ENCODE measurements at places on chromosomes 2 and 18. TPM values are rescaled to one million over a fixed set of nuclear protein-coding genes. Genes with fewer than 3 reads are reported as not detected.

- no peak for DNase-seq
Measured at GRCh38 chr2:224261326-224261725, 140.6 kb downstream of the FAM124B start.

DNA sequence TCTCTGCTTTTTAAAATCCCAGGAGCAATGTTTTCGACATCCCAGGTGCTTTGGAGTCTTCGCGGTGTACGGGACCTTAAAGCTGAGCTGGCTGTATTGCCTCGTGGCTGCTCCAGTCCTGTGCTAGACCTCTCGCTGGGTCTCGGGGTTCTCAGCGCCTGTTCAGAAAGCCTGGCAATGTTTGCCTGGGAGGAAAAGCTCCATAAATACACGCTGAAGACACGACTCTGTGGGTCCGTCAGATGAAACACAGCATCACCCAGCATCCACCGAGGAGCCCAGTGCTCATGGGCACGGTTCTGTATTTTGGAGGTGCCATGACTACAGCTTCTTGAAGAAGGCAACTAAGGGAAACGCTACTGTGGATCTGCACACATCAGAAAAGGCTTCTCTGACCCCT lies 21.6 kb downstream of the MBP start:
- DNase-seq: no peak

DNA sequence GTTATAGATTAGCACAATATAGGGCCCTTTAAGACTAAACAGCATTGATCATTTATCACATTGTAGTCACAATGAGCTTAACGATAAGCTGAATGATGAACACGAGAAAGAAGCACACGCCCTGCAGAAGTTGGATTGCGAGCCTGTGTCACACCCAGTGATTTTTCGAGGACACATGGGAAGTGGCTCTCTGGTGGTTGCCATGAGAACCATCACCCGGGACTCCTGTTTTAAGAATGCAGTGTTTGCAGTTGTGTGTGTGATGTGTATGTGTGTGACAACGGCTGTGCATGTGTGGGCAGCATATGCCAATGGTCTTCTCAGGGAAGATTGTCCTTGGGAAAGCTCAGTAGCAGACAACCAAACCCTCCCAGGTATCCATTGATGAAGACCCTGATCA lies 69.2 kb downstream of the PDCL3 start:
- no peak for DNase-seq

DNA sequence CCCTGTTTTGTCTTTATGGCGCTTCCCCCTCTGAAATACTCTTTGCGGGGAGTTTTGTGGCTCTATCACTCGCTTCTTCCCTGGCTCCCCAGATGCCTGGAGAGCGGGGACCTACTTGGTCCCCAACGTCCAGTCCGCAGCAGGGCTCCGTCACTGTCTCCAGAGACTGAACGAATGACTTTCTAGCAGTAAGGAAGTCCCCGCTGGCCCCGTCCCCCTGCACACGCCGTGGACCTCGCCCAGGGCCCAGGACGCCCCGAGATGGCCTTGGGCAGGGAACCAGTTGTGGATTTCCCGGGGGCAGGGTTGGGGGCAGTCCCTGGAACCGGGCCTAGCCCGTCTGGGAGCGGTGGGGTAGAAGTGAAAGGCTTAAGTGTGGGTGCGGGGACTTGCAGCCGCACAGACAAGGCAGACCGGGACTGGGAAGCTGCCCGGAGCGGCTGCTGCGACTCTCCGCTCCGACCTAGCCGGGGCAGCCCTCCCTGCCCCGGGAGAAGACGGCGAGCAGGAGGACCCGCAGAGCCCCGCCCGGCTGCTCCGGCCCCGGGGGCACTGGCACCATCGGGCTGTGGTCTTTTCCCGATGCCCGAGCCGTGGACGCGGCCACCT lies 821 bp upstream of the EPHA4 start:
- peak; percentile 79 for DNase-seq

- DNase-seq: no peak
Measured at GRCh38 chr2:75549401-75550253, 11.1 kb downstream of the EVA1A start.

DNA sequence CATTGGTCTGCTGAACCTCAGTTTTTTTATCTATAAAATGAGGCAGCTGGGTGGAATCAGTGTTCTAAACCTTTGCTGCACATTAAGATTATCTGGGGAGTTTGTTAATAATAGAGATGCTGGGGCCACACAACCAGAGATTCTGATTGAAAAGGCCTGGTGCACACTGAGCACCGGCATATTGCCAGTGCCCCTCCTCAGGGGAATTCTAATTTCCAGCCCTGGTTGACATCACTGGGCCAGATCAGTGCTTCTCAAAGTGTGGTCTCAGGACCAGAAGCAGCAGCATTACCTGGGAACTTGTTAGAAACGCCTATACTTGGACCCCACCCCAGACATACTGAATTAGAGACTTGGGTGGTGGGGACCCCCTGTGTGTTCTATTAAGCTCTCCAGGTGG lies 112.5 kb downstream of the SETBP1 start:
- DNase-seq: no peak

GRCh38 chr2:85111819-85112281 lies 21.3 kb upstream of the TCF7L1 start:
- no peak for DNase-seq

DNA sequence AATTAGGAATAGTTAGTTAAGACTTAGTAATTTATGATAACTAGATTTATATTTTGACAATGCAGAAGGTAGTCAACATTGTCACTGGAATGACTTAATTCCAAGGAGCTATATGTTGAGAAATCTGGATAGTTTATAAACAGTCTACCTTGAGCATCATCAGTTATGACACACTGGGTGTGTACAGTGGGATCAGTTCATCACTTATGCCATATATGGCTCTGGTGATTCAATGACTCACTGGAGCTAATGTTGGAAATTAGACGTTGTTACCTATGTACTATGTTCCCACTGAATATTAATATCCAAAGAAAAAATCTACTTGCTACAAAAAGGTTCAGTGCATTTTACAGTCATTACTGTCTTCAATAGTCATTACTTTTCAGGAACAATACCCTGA lies 34.0 kb upstream of the ITPRID2 start:
- DNase-seq: no peak

GRCh38 chr2:151357359-151357758 lies at the start of gene TNFAIP6:
Gene TNFAIP6, plus strand, starts transcription at chr2:151357592. Its CDS starts 75 bp downstream, at chr2:151357667.
- no peak for DNase-seq

GRCh38 chr2:217297096-217297495 lies 437.2 kb upstream of the TNP1 start:
- no peak for DNase-seq

- peak; percentile 40 for DNase-seq
Measured at GRCh38 chr2:10048501-10049171, 5.3 kb downstream of the KLF11 start.

- DNase-seq: peak; percentile 25
Measured at GRCh38 chr18:53698907-53699306, 525.6 kb downstream of the MBD2 start.

DNA sequence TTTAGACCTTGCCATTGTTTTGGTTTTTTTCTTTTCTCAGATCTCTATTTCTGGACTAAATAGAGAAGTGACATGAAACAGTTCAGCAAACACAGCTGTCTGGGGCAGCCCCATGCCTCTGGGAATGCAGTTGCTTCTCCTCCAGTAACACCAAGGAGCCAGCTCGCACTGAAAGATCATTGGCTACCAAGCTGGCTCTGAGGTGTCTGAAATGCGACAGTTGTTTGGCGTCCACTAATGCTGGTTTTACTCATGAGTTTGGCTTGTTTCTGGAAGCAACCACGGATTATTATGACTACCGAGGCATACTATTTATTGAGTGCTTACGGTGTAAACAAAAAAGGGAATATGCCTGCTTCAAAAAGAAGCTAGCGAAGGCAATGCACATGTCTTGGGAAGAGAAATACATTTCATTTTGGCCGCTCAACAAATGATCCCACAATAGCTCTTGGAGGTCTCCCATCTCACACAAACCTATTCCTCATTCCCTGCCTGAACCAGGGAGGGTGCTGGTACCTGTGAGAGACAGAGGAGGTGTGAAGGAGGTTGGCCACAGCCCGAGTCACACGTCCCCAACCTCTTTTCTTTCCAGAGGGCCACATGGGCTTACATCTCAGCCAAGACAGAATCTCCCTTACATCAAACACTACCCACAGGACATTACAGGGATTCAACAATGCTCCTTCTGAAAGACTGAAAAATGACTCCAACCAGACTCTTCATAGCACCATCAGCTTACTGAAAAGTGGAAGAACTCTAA lies 37.5 kb upstream of the NEB start:
- peak; percentile 60 for DNase-seq

GRCh38 chr2:7196883-7197282 lies 279.7 kb downstream of the RNF144A start:
- no peak for DNase-seq

- DNase-seq: no peak
Measured at GRCh38 chr2:233810385-233810784, 32.3 kb downstream of the MROH2A start.

DNA sequence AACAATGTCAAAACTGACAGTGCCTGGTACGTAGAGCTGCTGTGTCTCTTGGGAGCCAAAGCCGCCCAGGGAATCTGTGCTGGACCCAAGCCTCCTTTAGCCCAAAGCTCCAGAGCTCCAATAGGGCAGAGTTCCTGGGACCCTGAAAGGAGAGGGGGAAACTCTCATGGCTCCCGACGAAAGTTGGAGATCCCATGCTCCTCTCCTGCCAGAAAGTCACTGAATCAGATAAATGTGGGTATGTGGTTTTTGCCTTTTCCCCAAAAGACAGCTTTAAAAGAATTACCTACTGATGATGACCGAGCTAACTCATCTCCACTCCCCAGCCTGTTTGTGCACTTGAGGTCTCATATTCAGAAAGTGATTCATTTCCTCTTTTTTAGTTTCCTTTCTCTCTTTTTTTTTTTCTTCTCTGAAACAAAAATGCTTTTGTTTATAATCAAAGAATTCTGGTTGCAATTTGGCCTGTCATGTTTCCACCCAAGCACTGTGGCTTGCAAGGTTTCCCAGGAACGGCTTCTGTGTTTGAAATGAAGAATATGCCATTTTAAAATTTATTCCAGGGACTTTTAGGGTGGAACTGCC lies 14.1 kb upstream of the PMAIP1 start:
- DNase-seq: no peak

DNA sequence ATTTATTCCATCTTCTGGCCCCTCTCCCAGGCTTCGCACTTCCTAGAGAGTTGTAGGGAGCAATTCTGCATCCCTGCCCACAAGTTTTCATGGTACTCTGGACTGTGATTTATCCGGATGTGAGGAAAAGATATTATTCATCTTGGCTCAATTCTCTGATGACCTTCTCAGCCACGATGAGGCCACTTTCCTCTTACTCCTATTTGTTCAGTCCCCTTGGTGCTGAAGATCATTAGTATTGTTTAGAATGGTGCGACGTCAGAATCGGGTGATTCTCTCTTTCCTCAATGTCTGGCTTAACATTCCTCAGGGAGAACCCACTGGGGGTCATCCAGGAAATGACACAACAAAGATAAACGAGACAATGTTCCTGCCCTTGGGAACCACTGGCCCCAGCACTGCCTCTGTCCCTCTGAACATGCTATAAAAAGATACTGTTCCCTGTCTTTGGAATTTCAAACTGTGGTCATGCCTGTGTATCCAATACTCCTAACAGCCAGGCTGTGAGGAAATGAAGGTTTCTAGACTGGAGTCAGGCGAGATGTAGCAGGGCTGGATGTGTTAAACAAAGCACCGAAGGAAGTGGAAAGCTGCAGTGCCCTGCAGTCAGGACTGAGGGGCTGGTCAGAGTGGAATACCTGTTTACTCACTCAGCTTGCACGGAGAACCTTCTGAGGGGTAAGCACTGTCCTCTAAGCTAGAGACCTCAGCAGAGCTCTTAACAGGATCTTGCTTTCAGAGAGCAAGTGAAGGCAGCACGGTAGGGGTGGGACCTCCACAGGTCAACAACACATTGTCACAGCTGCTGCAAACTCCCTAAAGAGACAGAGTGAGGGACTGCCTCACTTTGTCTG lies 12.9 kb upstream of the GLI2 start:
- no peak for DNase-seq

- no peak for DNase-seq
Measured at GRCh38 chr18:80095414-80095813, 13.6 kb upstream of the ADNP2 start.

- no peak for DNase-seq
Measured at GRCh38 chr2:111091811-111092211, 28.9 kb upstream of the BCL2L11 start.

DNA sequence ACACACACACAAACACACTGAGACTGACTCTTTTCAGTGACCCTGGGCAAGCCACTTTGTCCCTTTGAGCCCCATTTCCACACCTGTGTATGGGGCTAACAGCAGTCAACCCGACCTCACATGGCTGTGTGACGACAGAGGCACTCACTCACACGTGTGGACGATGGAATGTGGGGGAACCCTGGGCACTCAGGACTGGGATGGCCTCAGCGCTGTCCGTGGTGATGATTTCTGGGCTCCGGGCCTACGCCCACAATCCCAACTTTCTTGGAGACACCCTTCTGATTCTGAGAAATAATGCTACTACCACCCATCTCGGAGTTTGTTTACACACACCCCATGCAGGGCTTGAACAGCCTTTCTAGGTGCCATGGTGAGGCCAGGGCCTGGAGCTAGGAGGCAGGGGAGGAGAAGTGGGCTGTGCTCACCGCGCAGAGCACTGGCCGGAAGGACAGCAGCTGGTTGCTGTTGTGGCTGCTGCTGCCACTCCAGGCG lies 1.5 kb downstream of the CRYBA2 start:
- DNase-seq: no peak

GRCh38 chr18:63293935-63294334 lies 25.6 kb downstream of the BCL2 start:
- no peak for DNase-seq

SETBP1 gene
- 23.1 TPM for total RNA-seq

TDRD15 gene
- total RNA-seq: not detected

GAD1 gene
- not detected for total RNA-seq

C2orf78 gene
- total RNA-seq: not detected

CFC1 gene
- 0.44 TPM for total RNA-seq

MTIF2 gene
- total RNA-seq: 33.4 TPM

PROC gene
- not detected for total RNA-seq

PLGLB1 gene
- total RNA-seq: 2.8 TPM

COL4A3 gene
- total RNA-seq: 7.6 TPM

GALNT13 gene
- total RNA-seq: 2.1 TPM

AOX1 gene
- total RNA-seq: 17.3 TPM

CEP76 gene
- 4.2 TPM for total RNA-seq
